IPS-NIHi11 (cell line): ENCODE measurements at places on chromosomes 2 and 18.

GRCh38 chr18:25621144-25621543, 269.2 kb upstream of the ZNF521 start:
- DNase-seq: no peak

GRCh38 chr2:48319863-48320262, 210.1 kb upstream of the STON1 start:
- no peak for DNase-seq

- DNase-seq: no peak
Measured at GRCh38 chr18:71329114-71329513, 1040.3 kb downstream of the SOCS6 start.

DNA sequence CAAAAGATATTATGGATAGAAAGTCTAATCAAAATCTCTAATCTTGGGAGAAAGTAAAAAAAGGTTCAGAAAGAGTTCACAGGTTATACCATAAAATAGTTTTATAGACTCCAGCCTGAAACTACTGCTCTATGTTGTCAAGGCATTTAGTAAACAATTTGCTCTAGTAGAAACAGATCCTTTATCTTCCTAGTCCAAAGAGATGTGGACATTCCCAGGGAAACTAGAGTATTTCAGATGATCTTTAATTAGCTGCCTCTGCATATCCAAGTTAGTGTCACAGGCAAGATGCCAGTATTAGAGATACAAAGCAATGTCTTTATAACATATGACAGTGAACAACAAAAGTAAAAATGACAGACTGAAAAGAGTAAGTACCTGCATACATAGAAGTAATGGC, 708.6 kb downstream of the CCDC85A start:
- DNase-seq: no peak

DNA sequence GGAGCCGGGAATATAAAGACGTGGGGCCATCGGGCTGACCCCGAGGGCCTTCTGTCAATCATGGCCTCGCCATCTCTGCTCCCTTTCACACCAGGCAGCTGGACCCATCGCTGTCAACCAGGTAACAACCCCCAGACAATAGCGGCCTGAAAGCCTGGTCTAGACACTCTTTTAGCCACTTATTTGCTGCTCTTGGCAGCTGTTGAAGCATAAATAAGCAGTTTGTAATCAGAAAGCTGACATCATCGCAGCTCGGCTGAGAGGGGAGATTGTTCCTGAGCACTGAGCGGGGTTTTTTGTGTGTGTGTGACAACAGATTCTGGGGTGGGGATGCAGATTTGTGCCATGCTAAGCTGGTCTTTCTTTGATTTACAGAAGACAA, 423.6 kb upstream of the POU3F3 start:
- no peak for DNase-seq

GRCh38 chr2:29719639-29720038, 201.7 kb downstream of the ALK start:
- DNase-seq: no peak

- DNase-seq: no peak
Measured at GRCh38 chr18:336713-337112, 68.9 kb upstream of the THOC1 start.

- DNase-seq: no peak
Measured at GRCh38 chr2:9179572-9180201, 26.9 kb upstream of the ASAP2 start.

GRCh38 chr2:148282201-148282600, 261.3 kb downstream of the MBD5 start:
- DNase-seq: no peak

DNA sequence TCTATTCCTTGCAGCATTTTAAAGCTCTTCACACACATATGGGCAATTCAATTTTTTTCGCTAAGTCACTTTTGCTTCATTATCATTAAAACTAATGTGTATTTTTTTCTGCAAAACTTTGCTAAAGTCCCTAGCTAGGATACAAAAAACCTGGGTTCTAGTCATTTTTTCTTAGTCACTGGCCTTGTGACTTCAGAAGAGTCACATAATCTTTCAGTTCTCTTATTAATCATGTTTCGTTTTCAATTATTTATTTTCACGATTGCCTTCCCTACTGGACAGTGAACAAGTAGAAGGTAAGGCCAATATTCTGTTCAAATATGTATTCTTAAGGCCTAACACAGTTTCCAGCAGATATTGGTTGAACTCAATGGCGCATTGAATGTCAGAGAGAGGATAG, 60.9 kb upstream of the CYRIA start:
- no peak for DNase-seq

GRCh38 chr2:15919716-15920434, 20.5 kb upstream of the MYCN start:
- no peak for DNase-seq

DNA sequence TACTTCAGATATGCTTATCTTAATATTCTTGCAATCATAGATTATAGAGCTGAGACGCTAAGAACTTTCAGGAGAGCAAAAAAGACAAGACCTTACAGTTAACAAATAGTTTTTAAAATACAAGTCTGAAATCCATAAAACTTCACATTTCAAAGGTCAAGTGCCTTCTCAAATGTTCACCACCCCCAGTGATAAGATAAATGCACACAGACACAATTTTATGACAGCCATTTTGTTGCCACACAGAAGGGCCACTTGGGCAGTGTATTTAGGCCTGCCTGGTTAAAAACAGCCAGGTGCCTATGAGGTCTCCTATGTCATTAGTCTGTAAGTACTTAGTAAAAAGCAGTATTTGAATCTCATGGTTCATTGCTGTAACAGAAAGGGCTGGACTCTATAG, 8.1 kb upstream of the PSTPIP2 start:
- DNase-seq: no peak

- no peak for DNase-seq
Measured at GRCh38 chr2:97741251-97741650, 27.9 kb downstream of the ZAP70 start.

DNA sequence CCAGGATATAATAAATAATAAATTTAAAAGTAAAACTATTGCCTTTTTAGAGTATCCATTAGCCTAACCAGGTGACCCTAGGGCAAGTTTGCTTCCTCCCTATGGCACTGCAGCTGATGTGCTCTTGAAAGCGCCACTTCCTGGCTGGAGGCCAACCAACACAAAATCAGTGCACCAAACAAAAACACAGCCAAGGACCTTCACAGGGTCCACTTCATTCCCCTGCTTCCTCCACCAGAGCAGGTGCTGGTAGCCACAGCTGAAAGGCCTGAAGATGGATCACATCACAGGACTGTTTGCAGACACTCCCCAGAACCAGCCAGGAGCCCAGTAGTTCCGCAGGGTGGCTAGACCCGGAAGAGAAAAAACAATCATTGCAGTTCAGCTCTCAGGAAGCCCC, 108.8 kb downstream of the TWIST2 start:
- no peak for DNase-seq

- DNase-seq: no peak
Measured at GRCh38 chr2:80530442-80531064, 226.0 kb upstream of the LRRTM1 start.

- DNase-seq: no peak
Measured at GRCh38 chr2:18336975-18337374, 223.5 kb downstream of the RDH14 start.

DNA sequence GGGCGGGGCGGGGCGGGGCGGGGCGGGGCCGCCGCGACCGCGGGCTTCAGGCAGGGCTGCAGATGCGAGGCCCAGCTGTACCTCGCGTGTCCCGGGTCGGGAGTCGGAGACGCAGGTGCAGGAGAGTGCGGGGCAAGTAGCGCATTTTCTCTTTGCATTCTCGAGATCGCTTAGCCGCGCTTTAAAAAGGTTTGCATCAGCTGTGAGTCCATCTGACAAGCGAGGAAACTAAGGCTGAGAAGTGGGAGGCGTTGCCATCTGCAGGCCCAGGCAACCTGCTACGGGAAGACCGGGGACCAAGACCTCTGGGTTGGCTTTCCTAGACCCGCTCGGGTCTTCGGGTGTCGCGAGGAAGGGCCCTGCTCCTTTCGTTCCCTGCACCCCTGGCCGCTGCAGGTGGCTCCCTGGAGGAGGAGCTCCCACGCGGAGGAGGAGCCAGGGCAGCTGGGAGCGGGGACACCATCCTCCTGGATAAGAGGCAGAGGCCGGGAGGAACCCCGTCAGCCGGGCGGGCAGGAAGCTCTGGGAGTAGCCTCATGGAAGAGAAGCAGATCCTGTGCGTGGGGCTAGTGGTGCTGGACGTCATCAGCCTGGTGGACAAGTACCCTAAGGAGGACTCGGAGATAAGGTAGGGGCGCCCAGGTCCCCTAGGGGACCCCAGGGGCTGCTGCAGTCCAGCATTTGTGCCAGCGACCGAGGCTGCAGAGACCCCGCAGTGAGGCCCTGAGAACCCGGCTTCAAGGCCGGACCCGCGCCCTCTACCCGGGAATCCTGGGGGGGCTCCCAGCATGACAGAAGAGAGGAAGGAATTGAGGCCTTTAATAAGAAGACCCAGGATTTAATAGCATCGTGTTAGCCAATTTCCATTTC, at the start of gene KHK:
Gene KHK, plus strand, starts transcription at position 49 of the 870 bp plus-strand sequence. Its CDS starts 488 bp downstream, at position 537.
- DNase-seq: peak; percentile 76

- DNase-seq: no peak
Measured at GRCh38 chr2:27959496-27959895, 69.0 kb downstream of the BABAM2 start.

DNA sequence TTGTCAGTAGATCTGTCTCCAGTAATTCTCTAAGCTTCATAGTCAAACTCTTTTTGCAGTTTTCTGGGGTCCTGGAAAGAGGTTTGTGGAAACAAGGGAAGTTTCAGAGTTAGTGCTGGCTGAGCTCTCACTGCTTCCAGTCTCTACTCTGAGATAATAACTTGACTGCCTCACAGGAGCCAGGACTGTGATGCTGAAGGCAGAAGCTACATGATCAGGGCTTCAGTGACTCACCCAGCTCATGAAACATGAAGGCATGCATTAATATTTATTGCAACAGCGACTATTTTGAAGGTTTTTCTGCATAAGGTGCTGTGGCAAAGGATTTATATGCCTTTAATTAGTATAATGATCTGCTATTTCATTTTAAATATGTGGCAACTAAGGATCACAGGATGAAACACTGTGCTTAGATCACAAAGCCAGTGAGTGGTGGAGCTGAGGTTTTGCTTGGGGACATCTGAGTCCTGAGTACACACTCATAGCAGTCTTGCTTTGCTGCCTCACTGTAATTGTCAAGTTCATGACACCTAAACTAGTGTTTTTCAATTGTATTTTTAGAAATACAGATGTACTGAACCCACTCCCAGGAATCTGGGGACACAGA, 448.4 kb upstream of the GCFC2 start:
- DNase-seq: no peak

- no peak for DNase-seq
Measured at GRCh38 chr18:38751898-38752297, 1186.3 kb upstream of the CELF4 start.

- DNase-seq: no peak
Measured at GRCh38 chr2:177730363-177730762, 337.8 kb downstream of the AGPS start.

GRCh38 chr2:48450936-48451602, 78.9 kb upstream of the STON1 start:
- no peak for DNase-seq

DNA sequence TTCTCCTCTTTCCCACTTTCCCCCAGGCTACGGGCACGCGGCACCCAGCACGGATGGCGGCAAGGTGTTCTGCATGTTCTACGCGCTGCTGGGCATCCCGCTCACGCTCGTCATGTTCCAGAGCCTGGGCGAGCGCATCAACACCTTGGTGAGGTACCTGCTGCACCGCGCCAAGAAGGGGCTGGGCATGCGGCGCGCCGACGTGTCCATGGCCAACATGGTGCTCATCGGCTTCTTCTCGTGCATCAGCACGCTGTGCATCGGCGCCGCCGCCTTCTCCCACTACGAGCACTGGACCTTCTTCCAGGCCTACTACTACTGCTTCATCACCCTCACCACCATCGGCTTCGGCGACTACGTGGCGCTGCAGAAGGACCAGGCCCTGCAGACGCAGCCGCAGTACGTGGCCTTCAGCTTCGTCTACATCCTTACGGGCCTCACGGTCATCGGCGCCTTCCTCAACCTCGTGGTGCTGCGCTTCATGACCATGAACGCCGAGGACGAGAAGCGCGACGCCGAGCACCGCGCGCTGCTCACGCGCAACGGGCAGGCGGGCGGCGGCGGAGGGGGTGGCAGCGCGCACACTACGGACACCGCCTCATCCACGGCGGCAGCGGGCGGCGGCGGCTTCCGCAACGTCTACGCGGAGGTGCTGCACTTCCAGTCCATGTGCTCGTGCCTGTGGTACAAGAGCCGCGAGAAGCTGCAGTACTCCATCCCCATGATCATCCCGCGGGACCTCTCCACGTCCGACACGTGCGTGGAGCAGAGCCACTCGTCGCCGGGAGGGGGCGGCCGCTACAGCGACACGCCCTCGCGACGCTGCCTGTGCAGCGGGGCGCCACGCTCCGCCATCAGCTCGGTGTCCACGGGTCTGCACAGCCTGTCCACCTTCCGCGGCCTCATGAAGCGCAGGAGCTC, 35.4 kb downstream of the KCNK3 start:
- peak; percentile 42 for DNase-seq

GRCh38 chr2:200219309-200220113, 87.0 kb upstream of the SPATS2L start:
- DNase-seq: no peak

GRCh38 chr2:235087832-235088495, 136.1 kb downstream of the SH3BP4 start:
- DNase-seq: no peak

GRCh38 chr2:144943986-144944385, 424.1 kb upstream of the ZEB2 start:
- no peak for DNase-seq

- no peak for DNase-seq
Measured at GRCh38 chr2:19664646-19665045, 237.1 kb downstream of the TTC32 start.

DNA sequence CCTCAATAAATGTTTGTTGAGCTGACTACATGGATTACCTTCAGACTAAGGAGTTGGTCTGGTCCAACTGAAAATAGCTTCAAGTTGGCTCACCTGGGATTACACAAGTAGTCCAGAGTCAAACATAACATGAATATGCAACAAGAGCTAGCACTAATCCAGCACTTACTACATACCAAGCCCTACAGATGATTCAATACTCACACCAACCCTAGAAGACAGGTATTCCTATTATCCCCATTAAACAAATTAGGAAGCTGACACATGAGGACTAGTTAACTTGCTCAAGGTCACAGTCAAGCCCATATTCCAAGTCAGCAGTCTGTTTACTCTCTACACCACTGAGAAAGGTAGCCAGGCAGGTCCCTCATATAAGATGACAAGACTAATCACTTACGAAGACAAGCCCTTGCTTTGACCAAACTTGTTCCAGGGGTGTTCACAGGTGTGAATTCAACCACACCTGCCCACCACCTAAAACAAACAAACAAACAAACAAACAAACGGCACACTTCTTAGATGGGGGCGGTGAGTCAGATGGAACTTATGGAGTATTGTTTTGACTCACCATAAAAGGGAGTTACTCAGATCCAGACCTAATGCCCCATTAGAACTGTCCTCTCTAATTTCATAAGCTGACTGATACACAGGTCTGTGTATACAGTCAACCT, 29.1 kb downstream of the TMEM131 start:
- DNase-seq: no peak

DNA sequence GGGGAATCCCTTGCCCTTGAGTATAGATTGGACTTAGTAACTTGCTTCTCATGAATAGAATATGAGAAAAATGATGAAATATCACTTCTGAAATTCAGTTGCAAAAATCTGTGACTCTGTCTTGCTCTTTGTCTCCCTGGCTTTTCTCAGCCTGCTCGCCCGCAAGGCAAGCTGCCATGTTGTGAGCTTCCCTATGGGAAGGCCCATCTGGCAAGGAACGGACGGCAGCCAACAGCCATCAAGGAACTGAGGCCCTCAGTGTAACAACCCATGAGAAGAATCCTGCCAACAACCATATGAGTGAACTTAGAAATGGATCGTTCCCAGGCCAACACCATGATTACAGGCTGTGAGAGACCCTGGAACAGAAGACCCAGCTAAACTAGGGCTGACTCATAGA, 58.4 kb upstream of the PGAP1 start:
- DNase-seq: no peak

- DNase-seq: no peak
Measured at GRCh38 chr2:165627470-165627869, 158.0 kb downstream of the CSRNP3 start.
